COR-L47 (cell line): ENCODE measurements at places on chromosomes 16 and 17.

GRCh38 chr17:8468980-8469379 lies 33.3 kb downstream of the NDEL1 start:
- DNase-seq = no peak

DNA sequence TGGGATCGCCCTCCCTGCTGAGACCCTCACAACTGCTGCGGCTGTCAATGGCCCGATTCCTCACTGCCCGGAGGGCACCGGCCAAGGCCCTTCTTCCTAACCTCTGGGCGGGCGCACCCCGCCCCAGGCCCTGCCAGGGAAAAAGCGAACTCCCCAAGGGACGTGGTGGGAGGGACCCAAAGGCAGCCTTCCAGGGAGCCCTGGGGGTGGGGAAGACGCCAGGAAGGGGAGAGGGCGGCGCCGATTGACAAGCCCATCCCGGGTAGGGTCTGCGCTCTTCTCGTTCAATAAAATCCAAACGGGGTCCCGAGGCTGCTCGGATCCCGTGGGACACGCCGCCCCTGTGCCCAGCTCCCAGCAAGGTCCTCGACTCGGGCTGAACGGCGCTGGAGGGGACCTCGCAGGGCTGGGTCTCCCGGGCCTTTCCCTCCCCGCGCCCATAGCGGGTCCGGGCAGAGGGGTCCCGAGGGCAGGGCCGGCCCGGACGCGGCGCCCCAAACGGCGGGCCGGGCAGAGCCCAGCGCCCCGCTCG lies 416 bp downstream of the KIFC3 start:
- DNase-seq = no peak

DNA sequence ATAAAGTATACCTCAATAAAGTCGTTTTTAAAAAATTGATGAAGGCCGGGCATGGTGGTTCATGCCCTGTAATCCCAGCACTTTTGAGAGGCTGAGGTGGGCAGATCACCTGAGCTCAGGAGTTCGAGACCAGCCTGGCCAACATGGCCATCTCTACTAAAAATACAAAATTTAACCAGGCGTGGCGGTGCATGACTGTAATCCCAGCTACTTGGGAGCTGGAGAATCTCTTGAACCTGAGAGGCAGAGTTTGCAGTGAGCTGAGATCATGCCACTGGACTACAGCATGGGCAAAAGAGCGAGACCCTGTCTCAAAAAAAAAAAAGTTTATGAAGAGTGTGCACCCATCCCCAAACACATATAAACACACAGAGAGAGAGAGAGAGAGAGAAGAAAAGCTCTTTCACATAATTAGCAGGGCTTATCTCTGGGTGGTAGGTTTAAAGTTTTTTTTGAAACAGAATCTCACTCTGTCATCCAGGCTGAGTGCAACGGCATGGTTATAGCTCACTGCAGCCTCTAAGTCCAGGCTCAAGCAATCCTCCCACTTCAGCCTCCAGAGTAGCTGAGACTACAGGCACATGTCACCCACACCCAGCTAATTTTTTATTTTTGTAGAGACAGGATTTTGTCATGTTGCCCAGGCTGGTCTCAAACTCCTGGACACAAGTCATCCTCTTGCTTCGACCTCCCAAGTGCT lies 3.0 kb downstream of the SREBF1 start:
- no peak for DNase-seq

DNA sequence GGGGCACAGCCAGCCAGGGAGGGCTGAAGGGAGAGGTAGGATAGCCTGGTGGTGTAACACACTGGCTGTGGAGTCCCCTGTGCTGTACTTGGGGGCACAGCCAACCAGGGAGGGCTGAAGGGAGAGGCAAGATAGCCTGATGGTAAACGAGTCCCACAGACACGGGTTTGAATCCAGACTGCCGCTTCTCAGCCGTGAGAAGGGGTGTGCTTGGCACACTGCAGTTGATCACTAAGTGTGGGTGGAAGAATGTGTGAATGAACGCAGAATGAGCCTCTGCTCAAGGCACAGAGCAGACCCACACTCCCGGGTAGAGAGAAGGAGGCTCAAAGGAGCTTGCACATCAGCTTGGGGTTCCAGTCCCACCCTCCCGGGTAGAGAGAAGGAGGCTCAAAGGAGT lies 71.4 kb downstream of the TIMM22 start:
- no peak for DNase-seq

DNA sequence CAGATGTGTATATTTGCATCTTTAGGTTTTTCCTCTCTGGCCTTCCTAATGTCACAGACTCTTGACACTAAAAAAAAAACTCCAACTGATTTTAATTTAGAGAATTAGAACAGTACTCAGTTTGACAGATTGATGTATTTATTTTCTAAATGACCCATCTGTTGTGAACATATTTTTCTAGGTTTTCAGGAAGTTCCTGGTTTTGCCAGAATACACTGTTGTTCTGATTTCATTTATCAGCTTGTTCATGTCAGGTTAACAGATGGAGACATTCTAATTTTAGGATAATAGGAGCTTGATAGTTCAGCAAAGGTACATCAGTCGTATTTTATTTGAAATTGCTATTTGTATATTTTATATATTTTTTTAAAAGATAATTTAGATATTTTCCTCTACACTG lies 133.4 kb downstream of the TANC2 start:
- DNase-seq = no peak
